NCI-H187 treated with DMSO at 0.1 percent for 48 hours (cell line): ENCODE measurements at places on chromosomes 1 and 21.

DNA sequence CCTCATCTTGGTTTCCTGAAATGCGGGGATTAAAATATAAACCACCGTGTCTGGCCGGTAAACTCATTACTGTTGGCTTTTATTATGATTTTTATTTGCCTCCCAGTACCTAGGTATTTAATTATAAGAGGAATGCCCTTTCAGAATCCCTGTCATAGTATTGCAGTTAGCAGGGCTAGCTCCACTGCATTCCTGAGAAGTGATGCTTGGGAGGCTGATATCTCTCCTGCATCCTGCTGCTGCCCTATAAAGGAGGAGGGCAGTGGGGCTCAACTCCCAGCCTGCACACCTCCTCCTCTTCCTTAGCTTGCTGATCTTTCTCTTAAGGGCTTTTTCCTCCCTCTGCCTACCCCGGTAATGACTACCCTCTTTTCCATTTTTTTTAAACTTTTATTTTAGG lies 19.9 kb upstream of the DISC1 start:
- no peak for DNase-seq

- no peak for DNase-seq
Measured at GRCh38 chr1:66439031-66439740, 94.8 kb upstream of the SGIP1 start.

- DNase-seq = no peak
Measured at GRCh38 chr1:240878631-240879030, 266.7 kb upstream of the GREM2 start.

DNA sequence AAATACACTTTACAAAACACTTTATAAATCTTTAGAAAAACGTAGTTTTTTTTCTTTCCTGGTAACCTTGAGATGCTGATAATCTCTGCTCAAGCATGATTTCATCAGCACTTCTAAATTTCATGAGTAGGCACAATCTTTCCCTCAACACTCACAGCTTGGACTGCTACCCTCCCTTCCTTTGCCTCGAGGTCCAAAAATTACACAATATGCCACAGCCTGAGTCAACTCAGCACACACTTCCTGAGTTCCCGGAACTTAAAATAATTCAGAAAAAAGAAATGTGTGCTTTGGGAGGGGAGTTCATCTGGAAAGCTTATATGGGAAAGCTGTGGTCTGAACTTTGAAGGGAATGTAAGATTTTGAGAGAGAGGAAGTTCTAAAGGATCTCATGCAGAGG lies 5.9 kb downstream of the CLCA2 start:
- no peak for DNase-seq

- DNase-seq = no peak
Measured at GRCh38 chr1:40064797-40065499, 24.4 kb downstream of the CAP1 start.

DNA sequence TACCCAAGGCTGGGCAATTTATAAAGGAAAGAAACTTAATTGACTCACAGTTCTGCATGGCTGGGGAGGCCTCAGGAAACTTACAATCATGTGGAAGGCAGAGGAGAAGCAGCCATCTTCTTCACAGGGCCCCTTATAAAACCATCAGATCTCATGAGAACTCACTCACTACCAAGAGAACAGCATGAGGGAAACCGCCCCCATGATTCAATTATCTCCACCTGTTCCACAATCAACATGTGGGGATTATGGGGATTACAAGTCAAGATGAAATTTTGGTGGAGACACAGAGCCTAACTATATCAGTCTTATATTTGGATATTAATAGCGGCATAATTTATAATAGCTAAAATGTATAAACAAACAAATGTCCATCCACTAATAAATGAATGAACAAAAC lies 1123.7 kb upstream of the NCAM2 start:
- DNase-seq = no peak

DNA sequence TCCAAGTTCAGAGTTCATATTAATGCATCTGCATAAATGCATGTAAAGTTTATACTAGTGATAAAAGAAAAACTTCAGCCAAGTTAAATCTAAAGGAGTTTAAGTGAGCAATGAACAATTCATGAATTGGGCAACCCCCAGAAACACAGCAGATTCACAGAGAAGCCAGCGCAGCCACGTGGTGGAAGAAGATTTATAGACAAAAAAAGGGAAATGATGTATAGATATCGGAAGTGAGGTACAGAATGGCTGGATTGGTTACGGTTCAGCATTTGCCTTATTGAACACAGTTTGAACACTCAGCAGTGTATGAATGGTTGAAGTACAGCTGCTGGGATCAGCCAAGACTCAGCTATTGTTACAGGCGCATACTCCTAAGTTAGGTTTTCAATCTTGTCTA lies 5.7 kb downstream of the AK5 start:
- DNase-seq = no peak

DNA sequence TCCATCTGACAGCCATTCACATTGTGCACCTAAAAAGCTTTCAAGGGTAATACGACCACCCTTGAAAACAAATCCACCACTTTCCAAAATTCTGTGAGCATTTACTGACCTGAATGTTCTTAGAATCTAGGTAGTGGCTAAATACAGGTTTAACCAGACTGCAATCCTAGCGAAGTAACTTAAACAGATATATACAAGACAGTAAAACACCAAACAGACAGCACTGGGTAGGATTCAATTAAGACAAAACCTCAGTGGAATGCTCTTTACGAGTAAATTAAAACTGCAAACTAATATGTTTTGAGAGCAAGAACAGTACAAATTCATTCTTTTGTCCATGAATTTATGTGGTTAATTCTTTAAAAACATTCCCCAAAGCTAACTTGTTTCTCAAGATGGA lies 354.2 kb upstream of the ESRRG start:
- DNase-seq = no peak

DNA sequence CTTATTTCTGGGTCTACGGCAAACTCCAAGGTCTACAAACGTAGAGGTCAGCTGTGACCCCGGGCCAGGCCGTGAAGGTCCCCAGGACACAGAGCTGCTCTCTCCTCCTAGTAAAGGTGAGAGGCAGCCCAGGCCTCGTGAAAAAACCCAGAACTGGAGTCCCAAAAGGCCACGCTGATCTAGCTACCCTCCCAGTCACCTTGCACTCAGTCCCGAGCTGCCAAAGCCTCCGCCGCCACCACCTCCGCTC lies 125 bp downstream of the ATP5PF start:
- no peak for DNase-seq

DNA sequence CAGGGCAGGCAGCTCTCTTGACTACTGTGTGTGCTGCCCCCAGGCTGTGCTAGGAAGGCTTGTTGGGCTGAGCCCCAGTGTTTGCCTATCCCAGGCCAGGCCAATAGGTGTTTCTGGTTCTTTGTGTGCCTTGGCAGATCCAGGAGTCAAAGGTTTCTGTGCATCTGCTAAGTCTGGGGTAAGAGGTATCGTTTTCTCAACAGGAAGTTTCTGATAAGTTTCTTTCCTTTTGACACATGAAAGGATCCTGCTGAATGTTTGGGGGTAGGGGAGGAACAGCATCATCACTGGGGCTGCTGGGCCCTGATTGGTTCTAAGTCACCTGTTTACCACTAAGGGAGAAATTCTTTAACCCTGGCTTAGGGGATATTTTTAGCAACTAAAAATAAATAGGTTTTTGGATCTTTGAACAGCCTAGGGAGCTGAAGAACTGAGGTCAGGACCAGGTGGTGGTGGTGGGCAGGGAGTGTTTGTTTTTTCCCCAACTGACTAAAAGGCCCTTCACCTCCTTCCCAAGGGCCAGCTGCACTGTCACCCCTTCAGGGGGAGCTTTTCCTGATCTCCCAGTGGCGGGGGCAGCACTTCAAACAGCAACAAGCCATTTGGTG lies 85.1 kb downstream of the KCNN3 start:
- no peak for DNase-seq

GRCh38 chr1:12336413-12336812 lies 106.6 kb downstream of the VPS13D start:
- no peak for DNase-seq

- no peak for DNase-seq
Measured at GRCh38 chr1:225476100-225476511, 48.3 kb upstream of the LBR start.

- no peak for DNase-seq
Measured at GRCh38 chr1:202567738-202568137, 142.5 kb downstream of the SYT2 start.

- DNase-seq = no peak
Measured at GRCh38 chr1:45787905-45788304, 15.5 kb upstream of the MAST2 start.

- no peak for DNase-seq
Measured at GRCh38 chr1:112527266-112528010, 18.7 kb downstream of the WNT2B start.

DNA sequence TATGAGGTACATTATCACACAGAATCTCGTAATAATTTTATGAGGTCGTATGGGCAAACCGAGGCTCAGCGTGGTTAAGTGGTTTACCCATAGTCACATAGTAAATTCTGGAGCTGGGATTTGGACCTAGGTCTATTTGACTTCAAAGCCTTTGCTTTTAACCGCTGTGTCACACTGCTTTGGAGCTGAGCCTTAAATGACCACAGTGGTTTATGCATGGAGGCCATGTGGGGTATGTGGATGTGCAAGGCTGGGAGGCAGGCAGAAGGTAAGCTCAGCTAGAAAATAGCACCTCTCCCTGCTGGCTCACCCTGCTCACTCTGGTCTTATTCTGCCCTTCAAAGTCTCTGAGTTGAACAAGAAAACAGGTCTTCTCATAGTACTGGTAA lies 269.5 kb downstream of the TRABD2B start:
- no peak for DNase-seq

- DNase-seq = no peak
Measured at GRCh38 chr1:245679821-245680780, 525.3 kb downstream of the KIF26B start.
